ENCODE measurements at places on chromosomes 3 and 15. TPM values are rescaled to one million over a fixed set of nuclear protein-coding genes. Genes with fewer than 3 reads are reported as not detected.

The LRRK1 gene
- total RNA-seq: 24.3 TPM

The CPLX3 gene
- not detected for total RNA-seq

The P2RY13 gene
- 14.4 TPM for total RNA-seq

- H3K27ac ChIP-seq: no peak overlapping the region
- no peaks in the 10 kb centered on the region for H3K36me3 ChIP-seq
- no peaks in the 10 kb centered on the region for H3K27me3 ChIP-seq
- DNase-seq: no peak
- no peak overlapping the region for H3K4me3 ChIP-seq
- peaks cover 3% of the 10 kb centered on the region for H3K4me1 ChIP-seq
These were observed 468.9 kb downstream of the MCTP2 start for GRCh38 chr15:94700211-94700610.

DNA sequence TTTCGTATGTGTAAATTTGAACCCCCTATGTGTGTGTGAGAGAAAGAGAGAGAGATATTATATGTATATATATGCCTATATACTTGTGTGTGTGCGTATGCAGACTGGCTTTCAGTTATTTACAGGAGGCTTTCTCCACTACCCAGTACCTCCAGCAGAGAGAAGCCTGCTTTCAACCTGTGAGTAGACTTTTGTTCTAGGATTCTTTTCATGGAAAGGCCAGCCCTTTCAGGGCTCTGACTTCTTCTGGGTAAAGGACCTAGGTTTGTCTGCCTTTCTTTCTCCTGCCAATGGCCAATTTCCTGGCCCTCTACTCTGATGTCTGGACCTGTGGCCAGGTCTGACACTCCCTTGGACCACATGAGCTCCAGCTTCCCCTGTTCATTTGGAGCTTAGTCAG lies 23.8 kb downstream of the LRRC28 start:
- no peak overlapping the region for H3K27ac ChIP-seq
- H3K36me3 ChIP-seq: no peaks in the 10 kb centered on the region
- no peaks in the 10 kb centered on the region for H3K27me3 ChIP-seq
- no peak for DNase-seq

GRCh38 chr3:187064210-187065115 lies 74.8 kb downstream of the RPL39L start:
- H3K27me3 ChIP-seq: no peaks in the 10 kb centered on the region
- peak overlapping the region; percentile 74 for H3K27ac ChIP-seq
- H3K36me3 ChIP-seq: peaks cover 7% of the 10 kb centered on the region
- no peak for DNase-seq
- peaks cover 39% of the 10 kb centered on the region for H3K4me1 ChIP-seq

DNA sequence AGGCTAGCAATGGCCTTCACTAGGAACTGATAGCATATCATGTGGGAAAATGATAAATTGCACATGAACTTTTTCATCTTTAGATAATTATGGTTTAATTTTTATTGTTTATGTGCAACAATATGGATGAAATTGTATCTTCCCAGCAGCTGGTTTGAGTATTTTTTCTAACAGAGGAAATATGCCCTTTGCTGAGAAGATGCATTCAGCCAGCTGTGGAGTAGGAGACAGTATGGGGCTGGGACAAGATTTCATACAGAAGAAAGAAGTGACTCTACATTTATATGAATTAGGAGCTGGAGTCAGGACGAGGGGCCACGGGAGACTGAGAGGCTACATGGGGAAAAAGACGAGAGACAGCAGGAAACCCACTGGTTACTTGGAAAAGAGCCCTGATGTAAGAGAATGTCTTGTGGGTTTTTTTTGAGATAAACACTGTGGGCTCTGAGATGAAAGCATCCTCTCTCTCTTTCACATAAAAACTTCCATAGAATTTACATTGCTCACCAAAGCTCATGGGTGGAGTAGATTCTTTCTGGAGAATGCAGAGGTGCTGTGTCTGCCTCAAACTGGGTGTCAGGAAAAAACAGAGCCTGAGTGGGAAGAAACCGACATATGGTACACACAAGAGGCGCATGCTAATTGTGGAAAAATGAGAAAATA lies 115.2 kb upstream of the PDZRN3 start:
- H3K36me3 ChIP-seq: no peaks in the 10 kb centered on the region
- no peak for DNase-seq

DNA sequence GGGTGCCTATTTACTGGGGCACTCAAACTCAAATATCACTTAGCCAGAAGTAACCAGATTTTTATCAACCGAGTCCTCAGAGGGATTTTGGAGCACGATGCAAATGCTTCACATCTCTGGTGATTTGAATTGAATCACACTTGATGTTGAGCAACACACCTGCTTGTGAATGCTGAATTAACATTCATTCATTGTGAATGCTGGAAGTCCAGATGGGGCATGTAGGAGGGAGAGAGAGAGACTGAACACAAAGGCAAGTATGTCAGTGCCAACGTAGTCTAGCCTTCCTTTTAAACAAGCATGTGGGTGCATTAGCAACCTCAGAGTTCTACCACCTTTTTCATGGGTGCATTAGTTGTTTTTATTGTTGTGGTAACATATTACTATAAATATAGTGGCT lies 156.2 kb downstream of the ADAMTSL3 start:
- H3K4me1 ChIP-seq: no peaks in the 10 kb centered on the region
- H3K27me3 ChIP-seq: no peaks in the 10 kb centered on the region
- DNase-seq: no peak
- no peaks in the 10 kb centered on the region for H3K36me3 ChIP-seq
- H3K4me3 ChIP-seq: no peak overlapping the region
- no peak overlapping the region for H3K27ac ChIP-seq

Measured in lower lobe of right lung (tissue), 2 donors.